ENCODE measurements at places on chromosomes 4 and X.
A peak's percentile ranks its signal among the peaks of the same experiment; 100 is the strongest.

DNA sequence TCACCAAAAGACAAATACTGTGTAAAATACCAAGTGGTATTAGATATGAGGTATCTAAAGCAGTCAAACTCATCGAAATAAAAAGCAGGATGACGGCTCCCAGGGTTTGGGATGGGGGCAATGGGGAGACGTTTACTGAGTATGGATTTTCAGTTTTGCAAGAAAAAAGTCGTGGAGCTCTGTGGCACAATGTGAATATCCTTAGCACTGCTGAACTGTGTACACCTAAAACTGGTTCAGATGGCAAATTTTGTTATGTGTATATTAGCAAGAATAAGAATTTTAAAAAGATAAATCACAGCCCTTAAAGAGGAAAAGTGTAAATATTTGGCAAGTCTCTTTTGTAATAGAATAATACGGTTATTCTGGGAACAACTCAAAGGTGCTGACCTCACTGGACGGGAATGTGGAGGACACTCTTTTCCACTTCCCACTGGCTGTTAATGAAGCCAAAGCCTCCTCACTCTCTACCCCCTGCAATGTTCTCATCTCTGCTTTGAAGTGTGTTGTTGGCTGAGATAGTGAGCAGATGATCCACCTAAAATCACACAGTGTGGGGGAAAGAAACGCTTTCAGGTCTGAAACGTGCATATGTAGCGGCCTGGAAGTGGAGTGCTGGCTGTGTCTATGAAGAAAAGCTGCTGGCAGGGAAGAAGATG, 49.2 kb downstream of the SEL1L3 start:
- DNase-seq: no peak

DNA sequence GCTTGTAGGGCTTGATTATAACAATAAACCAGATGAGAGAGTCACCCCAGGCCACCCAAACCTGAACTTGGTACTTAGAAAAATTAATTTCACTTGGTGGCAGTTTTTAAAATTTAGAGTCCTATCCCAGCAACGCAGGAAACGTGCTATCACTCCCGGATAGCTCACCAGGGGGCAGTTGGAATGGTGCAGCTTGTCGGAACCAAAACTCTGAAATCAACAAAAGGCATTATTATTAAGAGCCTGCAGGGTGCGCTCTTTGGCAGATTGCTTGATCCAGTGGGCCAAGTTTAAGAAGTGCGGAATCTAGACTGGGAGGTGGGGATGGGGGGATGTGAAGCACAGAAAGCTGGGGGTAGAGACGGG, 2.4 kb downstream of the FRAS1 start:
- DNase-seq: peak; percentile 67

DNA sequence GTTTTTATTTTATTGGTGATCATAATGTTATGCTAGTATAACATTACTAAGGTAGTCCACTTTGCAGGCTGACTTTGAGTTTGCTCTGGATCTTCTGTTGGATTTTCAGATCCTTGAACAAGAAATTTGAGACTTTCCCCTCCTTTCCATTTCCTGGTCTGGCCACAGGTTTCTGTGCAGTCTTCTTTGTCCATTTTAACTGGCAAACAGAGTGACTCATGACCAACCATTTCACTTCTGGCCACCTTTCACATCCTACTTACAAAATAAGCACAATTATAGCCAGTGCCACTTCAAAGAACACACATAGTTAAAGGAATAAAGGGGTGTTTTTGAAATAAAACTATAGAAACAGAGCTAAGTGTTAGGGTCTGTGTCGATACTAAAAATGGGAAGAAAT, 8.4 kb downstream of the ANK2 start:
- no peak for DNase-seq

DNA sequence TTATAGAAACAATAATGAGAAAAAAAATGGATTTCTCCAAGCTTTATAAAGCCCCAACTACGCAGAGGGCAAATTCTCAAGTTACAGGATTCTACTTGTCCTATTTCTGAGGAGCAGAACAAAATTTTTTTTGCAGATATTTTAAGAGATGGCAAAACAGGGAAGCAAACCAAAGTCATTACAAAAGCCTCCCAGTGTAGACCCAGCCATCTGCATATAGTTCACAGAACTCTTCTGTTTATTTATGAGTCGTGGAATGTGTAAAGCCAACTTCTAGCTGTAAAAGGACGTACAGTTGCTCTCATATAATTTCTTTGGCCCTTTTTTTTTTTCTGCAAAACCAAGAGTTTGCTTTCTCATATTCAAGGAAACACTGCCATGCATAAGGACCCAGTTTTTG, 120.4 kb downstream of the PCDH7 start:
- no peak for DNase-seq

DNA sequence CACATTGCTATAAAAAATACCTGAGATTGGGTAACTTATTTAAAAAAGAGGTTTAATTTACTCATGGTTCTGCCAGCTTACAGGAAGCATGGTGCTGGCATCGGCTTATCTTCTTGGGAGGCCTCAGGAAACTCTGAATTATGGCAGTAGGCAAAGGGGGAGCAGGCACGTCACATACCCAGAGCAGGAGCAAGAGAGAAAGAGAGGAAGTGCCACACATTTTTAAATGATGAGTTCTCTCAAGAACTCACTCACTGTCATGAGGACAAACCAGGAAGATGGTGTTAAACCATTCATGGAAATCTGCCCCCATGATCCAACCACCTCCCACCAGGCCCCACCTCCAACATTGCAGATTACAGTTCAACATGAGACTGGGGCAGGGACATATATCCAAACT, 10.0 kb upstream of the AFF1 start:
- no peak for DNase-seq

GRCh38 chrX:139692506-139692849, 15.5 kb downstream of the MCF2 start:
- DNase-seq: no peak

DNA sequence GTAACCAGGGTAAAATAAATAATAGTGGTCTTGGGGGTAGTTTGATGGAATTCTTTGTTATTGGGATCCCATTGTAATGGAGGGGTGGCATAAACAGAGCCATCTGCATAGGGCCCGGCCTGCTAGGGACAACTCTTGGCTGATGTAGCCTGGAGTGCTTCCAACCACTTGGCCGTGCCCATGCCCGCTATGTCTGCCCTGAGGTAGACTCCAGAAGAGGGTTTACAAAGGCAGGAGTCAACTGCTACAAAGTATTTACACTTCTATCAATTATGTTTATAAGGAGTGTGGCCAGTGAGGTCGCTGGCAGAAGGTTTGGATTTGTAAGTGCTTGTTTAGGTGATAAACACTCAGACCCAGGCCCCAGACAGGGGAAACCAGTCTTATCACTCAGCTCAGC, 8.1 kb downstream of the RASL11B start:
- DNase-seq: no peak

DNA sequence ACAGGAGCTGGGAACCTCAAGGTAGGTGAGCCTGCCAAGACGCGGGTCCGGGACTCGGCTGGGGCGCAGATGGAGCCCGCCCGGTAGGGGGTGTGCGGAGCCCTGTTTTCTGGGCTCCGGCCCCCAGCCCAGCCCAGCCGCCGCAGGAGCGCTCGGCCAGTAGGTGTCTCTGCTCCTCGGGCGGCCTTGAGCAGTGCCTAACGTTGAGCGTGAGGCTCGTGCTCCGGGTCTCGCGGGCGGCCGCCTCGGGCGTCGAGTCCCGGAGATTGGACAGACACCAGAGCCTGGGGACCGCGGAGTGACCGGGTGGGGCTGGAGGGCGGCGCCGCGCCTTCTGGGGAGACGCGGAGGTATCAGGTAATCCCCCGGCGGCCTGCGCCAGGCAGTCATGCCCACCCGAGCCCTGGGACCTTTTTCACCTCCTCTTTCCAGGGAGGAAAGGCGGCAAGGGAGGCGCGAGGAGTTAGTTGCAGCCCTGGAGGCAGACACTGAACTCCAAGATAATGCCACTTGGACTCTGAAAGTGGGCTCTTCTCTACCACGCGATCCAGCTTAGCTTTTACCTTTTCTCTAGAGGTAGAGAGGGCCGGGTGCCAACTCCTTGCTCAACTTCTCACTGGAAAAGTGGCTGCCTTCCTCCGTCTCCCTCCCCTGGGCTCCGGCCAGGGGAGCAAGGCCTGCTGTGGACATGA, 14.5 kb upstream of the FGG start:
- no peak for DNase-seq

DNA sequence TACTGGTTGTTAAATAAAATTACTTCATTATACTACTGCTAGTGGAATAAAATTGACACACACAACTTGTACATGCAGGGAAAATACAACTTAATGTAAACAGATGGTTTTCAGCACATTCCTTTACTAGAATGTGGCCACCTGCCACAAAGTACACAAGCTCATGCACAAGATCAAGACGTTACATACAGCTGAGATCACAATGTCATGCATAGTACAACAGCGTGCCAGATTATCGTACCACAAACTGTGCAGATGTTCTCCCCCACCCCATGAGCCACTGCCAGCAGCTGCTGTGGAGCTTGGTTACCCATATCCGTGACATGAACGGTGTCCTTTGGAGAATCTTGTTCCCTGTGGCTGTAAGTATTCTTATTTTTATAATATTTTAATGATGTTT, 27.7 kb downstream of the FBXO8 start:
- DNase-seq: no peak

GRCh38 chr4:121977251-121978171, 25.7 kb upstream of the TRPC3 start:
- DNase-seq: no peak

DNA sequence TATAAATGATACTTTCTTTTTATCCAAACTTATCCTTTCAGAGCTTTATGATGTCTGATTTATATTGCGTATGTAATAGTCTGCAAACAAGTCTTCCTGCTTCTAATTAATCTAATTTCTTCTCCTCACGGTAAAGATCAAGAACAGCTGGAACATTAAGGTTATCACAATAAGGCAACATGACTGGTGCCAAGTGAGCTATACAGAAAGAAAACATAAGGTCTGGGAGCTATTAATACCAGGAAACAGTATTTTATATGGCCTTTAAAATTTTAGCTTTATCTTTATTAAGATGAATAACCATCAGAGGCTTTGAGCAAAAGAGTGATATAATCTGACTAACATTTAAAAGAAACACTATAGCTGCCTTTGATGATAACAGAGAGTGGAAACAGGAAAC, 28.7 kb upstream of the CABS1 start:
- no peak for DNase-seq

DNA sequence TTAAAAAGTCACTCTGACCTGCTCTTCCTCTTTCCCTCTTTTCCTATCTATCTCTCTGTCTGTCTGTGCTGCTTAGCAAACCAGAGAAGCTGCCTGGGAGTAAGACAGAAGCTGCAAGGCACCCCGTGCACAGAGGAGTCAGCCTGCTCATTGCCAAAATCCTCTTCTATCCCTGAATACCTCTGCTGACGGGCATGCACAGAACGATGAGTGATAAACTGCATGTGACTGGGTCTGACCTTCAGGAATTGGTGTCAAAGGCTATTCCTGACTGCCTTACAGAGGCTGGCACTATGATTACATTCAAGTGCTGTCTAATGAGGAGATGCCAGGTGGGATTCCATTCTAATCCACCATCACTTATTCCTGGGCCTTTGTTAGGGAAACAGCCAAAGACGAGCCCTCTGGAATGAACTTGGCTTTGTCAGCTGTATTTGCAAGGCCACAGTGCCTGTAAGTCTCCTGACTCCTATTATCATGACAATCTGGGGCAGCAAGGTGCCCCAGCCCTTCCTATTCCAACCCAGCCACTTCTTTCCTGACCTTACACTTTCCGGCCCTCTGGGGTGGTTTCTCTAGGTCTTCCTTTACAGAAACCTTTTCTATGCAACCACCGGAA, 45.4 kb upstream of the CTAG2 start:
- no peak for DNase-seq

DNA sequence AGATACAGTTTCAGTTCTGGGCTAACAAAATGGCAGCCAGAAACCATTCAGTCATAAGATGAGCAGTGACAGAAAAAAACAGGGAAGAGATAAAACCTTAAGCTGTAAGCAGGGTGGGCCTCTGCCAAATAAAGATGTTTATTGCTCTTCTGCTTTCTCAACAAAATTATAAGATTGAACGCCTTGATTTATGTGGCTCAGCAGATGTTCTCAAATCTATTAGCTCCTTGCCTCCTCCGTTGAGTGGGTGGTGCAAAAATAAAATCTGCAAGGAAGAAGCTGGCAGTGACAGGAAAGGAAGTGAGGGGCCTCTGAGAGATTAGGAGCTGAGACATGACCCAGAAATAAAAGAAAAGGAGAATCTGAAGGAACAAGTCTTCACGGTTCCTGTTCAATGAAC, 206.6 kb downstream of the PTTG2 start:
- no peak for DNase-seq

DNA sequence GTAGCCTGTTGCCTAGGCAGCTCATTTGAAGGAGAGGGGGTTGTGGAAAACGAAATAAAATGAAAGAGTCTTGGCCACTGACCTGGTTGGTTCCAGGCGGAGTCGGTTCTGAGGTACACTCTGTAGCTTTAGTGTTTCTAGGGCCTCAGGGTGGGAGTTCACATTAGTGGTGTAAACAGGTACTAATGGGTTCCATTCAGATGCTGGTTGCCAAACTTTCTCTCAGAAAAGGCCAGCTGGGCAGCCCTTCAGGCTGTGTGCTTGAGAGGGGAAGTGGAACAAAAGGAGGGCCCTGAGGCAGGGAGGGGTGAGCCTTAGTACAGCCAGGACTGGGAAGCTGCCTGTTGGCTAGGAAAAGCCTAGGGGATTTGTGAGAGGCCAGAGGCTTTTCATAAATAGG, 24.8 kb downstream of the NHSL2 start:
- DNase-seq: no peak

- DNase-seq: peak; percentile 80
These were observed 158.7 kb downstream of the SPRY1 start for GRCh38 chr4:123555233-123555806.

DNA sequence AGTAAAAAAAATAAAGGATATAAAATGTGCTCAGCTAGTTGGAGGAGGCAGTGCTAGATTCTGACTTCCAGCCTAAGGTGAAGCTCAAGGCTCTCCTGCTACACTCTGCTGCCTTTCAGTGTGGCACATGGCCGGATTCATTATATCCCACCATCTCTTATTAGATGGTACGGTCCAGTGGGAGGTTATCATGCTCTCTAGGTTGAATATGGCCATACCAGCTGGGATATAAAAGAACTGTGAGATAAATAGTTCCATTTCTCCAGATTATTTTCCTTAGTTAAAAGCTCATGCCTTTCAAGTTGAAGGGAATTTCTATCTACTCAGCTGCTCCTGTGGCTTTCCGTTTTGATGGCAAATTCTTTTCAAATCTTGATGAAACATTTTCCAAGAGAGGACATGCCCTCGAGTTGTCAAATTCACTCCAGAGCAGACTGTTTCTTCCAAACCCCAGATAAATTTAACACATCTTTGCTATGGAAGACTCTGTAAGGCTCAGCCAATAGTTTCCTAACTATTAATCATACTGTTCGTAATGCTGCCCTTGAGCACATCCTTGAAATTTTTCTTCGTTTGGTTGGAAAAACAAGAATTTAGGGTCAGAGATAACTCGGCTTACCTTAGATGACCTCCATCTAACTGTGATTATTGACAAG, 2.2 kb upstream of the MGARP start:
- DNase-seq: no peak

DNA sequence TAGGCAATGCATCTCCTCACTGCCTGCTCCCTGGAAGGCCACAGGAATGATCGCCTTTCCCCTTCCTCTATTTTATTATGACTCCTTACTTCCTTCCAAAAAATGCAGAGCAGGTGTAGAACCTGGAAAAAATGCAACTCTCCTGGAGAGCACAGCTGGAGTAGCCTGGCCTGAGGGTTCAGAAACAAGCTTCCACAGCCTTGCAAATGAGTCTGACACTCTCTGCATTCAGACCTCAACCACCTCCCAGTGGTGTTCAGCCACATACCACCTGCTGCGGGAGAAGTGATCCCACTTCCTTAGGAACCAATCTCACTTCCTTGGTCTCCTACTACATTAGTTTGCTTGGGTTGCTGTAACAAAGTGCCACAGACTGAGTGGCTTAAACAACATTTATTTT, 368.1 kb upstream of the NOCT start:
- no peak for DNase-seq
